Cerebellar cortex (tissue), 1 donor: ENCODE measurements at places on chromosomes 7 and 10.

DNA sequence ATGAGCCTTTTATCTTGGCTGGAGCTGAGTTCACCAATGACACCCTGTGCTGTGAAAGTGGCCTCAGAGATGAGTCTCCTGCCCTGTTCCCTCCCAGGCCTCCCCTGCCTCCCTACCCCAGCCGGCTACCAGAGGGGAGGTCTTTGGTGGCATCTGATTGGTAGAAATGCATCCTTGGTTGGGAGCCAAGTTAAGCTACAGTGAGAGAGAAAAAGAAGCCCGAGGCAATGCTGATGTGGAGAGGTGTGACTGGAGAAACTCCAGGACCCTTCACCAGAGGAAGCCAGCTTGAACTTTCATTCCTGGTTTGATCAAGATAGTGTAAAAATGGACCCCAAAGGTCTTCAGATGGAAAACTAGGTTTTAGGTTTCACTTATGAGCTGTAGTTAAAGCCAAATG lies 191.1 kb upstream of the TCF7L2 start:
- no peak for DNase-seq

GRCh38 chr10:104246976-104247375 lies 7.7 kb upstream of the GSTO1 start:
- DNase-seq: no peak

DNA sequence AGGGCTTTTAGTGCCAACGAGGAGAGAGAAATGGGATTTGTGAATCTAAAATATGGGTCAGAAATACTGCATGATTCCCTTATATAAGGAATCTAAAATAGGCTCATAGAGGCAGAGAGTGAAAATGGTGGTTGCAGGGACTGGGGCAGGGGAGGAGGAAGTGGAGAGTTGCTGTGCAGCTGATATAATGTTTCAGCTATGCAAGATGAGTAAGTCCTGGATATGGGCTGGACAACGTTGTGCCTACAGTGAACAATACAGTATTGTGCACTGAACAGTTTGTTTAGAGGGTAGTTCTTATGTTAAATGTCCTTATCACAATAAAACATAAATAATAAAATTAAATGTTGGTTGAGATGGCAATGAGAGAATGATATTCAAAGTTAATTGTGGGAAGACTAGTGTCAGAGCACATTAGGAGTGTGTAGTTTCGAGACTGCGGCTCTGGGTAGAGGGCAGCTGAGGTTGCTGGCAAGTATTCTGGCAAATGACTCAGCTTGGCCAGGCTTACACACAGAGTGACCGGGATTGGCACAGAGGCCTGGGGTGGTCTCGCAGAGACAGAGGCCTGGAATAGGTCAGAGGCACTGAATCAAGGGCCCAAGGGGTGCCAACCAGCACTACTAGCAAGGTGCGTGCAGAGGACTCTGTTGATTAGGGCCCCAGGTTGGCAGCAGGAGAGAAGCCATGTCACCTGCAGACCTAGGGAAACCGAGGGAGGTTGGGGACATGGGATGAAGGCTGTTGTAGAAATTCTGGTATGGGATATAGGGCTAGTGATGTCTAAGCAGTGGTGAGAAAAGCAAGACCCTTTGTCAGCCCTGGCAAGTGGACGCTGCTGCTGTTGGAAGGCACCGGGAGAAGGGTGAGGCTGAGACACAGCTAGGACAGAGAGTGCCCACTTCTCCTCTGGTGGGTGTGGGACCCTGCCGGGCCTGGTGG lies 2.8 kb upstream of the DEPP1 start:
- DNase-seq: peak; percentile 51

DNA sequence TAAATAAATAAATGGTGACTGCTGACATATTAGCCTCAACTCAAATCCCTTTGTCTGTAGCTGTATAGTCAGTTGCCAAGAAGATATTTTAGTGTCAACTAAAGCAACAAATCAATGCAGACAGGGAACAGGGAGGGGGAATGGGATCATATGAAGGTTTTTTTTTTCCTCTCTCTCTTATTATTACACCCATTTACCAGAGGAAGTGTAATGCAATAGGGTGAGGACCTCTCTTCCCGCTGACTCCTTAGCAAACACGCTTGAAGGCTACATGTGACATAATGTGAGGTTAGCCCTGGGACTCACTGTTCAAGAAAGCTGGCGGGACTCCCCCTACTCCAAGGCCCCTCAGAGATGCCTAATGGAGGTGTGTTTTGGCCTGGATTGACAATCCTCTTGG lies 88.2 kb downstream of the CHRM2 start:
- no peak for DNase-seq

- no peak for DNase-seq
Observed at GRCh38 chr10:62980687-62981086, 152.4 kb upstream of the NRBF2 start.

DNA sequence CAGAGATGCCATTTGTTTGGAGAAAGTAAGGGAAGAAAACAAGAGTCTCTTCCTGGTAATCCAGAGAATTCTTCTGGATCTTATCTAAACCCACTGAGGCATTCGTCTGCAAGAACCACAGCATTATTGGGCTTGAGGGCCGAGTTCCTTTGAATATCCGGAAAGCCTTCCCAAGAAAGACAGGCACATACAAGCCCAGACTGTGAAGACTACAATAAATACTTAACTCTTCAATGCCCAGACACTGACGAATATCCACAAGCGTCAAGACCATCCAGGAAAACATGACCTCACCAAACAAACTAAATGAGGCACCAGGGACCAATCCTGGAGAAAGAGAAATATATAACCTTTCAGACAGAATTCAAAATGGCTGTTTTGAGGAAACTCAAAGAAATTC lies 99.0 kb downstream of the RNF32 start:
- no peak for DNase-seq
